Dermis lymphatic vessel endothelial cell (primary cell): ENCODE measurements at places on chromosomes 16 and 17. TPM values are rescaled to one million over a fixed set of nuclear protein-coding genes. Genes with fewer than 3 reads are reported as not detected.

SOX8 gene
- total RNA-seq = 0.33 and 0.34 TPM in 2 replicates

NOD2 gene
- total RNA-seq = 0.33 and 0.34 TPM in 2 replicates

SP2 gene
- total RNA-seq = 1.4 and 1.8 TPM in 2 replicates

C16orf96 gene
- under 0.01 TPM in 1 of 2 replicates, not detected in the other for total RNA-seq

KRT25 gene
- total RNA-seq = not detected in 2 replicates

MT1F gene
- 0.22 and 0.34 TPM in 2 replicates for total RNA-seq

RFWD3 gene
- 14.8 and 22.1 TPM in 2 replicates for total RNA-seq

CACNG5 gene
- total RNA-seq = not detected in 2 replicates

NARF gene
- 98.5 and 107 TPM in 2 replicates for total RNA-seq

SULT1A2 gene
- not detected in 2 replicates for total RNA-seq

DHX58 gene
- total RNA-seq = 2.5 and 2.8 TPM in 2 replicates

GPRC5B gene
- total RNA-seq = 37.6 and 55.0 TPM in 2 replicates

SOST gene
- not detected in 2 replicates for total RNA-seq

HERPUD1 gene
- 126 and 160 TPM in 2 replicates for total RNA-seq

SEPTIN12 gene
- total RNA-seq = not detected in 2 replicates

RAB26 gene
- 0.26 and 0.65 TPM in 2 replicates for total RNA-seq

HOXB6 gene
- total RNA-seq = 1.7 and 4.8 TPM in 2 replicates

C16orf54 gene
- total RNA-seq = not detected in 2 replicates

ANKS3 gene
- 12.9 and 13.1 TPM in 2 replicates for total RNA-seq

LGALS9 gene
- 27.6 and 35.3 TPM in 2 replicates for total RNA-seq

BMERB1 gene
- total RNA-seq = 29.1 and 32.6 TPM in 2 replicates
